ENCODE measurements at places on chromosomes 1 and 21. TPM values are rescaled to one million over a fixed set of nuclear protein-coding genes. Genes with fewer than 3 reads are reported as not detected.

DNA sequence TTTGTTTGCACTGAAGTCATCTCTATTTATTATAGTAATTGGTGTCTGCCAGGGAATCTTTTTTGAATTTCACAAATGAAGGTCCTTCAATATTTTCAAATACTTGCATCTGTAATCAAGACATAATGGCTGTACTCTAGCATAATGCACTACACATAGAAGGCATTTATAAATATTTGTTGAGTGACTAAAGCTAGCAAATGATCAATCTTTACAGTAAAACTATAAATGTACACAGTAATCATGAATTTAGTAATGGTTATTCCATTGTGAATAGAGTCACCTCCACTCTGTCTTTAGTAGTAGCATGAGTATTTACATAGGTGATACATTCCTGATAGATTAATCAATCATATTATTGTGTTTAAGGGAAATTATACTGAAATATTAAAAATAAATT is 119.6 kb downstream of the USH2A start:
- no peak for DNase-seq

GRCh38 chr1:246106342-246106763 is 400.7 kb downstream of the SMYD3 start:
- no peak for DNase-seq

The CORT gene
- total RNA-seq, result not detected

- DNase-seq, result no peak
Measured at GRCh38 chr1:11320153-11320936, 47.3 kb downstream of the UBIAD1 start.

Data from sigmoid colon (tissue), 7 donors.